ENCODE measurements at places on chromosomes 12 and 14.
A peak's percentile ranks its signal among the peaks of the same experiment; 100 is the strongest.

DNA sequence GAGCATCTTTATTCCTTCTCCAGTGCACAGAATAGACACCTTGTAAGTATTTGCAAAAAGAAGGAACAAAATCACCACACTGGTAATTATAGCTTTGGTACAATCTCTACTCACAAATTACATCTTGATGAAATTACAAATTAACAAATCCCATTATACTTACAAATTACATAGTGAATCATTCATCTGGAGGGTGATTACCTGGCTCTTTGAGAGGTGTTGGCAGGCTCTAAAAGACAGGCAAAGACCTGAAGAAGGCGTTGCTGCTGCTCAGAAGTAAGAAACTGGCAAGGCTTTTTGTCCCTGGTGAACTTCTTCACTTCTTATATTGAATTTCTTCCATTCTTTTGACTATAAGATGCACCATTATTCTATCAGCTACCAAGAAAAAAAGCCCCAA, 21.7 kb upstream of the LMNTD1 start:
- no peak for DNase-seq

DNA sequence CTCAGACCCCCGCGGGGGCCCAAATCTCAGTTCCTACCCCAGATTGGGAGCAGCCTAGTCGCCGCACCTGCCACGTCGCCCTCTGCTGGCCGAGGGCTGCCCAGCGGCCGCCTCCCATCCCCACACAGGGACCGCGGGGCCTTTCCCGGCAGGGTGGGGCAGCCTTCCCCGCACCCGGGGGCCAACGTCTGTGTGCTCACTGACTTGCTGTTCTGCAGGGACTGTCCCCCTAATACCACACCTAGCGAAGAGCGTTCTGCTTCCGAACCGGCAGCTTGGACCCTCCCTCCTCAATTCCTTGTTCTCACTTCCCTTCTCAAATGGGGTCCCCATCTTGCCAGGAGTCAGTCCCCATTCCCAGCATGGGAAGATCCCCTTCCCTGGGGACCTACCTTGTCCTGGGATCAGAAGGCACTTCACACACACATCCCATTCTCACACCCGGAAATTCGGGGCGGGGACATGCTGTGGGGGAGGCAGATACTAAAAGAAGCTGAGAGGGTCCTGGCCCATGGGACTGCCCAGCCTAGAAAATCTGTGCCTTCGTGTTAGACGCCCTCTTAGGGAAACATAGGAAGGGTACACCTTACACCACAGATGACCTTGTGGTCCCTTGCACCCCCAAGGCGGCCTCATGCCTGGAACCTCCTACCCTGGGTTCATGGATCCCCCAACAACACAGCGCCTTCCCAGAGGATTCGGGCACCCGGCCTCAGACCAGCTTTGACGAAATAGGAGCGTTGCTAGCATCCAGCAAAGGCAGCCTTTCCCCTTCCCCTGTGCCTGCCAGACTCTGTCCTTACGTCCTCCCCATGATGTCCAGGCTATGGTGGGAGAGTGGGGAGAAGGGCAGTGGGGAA, 16.4 kb downstream of the ACVRL1 start:
- peak; percentile 50 for DNase-seq

DNA sequence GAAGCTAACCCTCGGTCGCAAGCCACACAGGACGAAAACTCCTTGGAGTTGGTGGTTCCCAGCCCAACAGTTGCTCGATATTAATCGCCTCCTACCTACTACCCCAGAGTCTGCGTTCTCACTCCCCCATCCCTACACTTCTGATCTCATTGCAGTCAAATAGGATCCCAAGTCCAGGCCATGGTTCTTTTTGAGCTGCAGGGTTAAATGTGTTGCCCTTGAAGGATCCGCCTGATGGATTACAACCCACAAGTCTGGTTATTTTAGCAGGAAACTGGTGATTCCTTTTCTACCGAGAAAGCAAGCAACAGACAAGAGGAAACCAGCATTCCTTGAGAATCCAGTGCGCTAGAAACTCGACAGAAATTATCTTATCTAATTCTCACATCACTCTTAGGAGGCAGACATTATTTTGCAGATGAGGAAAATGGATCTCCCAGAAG, 785 bp upstream of the NIN start:
- no peak for DNase-seq

GRCh38 chr14:75578786-75579337, 442 bp downstream of the FLVCR2 start:
- no peak for DNase-seq

DNA sequence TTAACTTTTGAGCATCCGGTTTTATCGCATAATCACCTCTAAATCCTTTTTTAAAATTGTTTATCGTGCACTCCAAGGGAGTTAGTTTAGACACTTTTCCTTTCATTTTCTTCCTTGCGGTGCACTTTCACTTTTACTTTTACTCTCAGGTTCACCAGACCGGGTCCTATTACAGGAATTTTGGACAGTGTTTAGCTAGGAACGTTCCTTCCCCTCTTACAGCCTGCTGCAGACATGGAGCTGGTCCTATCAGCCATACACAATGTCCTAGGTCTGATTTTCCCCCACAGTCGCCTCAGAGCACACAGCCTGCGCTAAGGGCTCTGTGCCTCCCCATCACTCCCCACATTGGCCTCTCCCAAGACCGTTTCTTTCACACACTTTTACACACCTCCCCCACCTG, 103.9 kb downstream of the ALG10 start:
- no peak for DNase-seq

GRCh38 chr12:107375231-107375630, 281.9 kb upstream of the CRY1 start:
- no peak for DNase-seq

GRCh38 chr14:95523051-95523814, 6.8 kb upstream of the SYNE3 start:
- DNase-seq: peak; percentile 55

DNA sequence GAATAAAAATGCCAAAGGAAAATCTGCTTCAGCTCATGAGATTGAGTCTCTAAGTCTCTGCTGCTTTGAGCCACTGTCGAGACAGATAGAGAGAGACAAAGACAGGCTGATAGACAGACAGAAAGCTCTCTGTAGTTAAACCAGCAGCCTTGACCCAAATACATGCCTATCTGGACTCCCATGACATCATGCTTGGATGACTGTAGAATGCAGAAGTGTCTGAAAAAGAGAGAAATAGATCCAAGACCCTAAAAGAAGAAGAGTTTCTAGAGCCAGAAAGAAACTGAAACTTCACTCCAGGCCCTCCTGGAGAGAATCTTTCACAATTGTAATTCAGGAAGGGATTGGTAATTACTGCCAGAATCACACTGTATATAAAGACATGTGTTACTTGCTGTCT, 122.6 kb upstream of the PLXNC1 start:
- no peak for DNase-seq

GRCh38 chr14:59832653-59833294, 37.8 kb downstream of the RTN1 start:
- no peak for DNase-seq

DNA sequence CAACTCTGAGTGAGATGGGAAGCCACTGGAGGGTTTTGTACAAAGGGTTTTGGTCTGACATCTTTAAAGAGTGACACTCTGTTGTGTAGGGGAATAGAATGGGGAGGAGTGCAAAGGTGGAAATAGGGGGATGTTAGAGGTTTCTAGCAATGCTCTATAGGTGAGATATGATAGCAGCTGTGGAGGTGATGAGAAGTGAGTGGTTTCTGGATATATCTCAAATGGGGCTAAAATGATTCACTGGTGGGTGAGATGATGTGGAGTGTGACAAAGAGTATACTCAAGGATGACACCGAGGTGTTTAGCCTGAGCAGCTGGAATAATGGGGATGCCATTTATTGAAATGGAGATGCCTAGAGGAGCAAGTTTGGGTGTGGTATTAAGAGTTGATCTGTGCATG, 426.4 kb downstream of the PCNX1 start:
- DNase-seq: no peak

Data from thyroid gland (tissue), 4 donors.